Cortex of kidney (tissue), 1 donor: ENCODE measurements at places on chromosomes 2 and 18.

DNA sequence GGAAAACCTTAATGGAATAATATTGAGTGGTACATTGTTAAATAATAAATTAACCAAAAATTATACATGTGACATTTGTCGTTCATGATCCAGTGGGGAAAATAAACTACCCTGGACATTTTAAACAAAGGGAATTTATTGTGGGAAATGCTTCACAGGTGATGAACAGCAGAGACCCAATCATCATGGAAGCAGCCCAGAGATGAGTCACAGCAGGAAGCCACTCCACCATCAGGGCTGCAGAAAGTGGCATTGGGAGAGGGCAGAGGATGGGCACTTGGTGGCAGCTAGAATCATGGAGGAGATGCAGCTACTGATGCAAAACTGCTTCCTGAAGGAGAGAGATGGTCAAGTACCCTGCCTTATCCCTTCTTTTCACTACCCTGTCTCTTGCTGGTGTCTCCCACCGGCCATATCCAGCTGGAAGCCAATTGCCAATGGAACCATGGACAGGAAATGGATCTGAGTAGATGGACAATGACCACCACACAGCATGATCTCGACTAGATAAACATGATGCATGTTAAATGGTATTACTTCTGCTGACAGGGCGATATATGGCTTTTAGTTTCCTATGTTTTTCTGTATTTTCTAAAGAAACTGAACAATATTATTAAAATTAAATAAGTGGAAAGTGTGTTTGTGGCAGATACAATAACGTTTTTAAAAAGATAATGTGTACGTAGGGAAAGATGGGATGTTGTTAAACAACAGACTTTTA is 139.8 kb downstream of the RPIA start:
- DNase-seq = no peak

DNA sequence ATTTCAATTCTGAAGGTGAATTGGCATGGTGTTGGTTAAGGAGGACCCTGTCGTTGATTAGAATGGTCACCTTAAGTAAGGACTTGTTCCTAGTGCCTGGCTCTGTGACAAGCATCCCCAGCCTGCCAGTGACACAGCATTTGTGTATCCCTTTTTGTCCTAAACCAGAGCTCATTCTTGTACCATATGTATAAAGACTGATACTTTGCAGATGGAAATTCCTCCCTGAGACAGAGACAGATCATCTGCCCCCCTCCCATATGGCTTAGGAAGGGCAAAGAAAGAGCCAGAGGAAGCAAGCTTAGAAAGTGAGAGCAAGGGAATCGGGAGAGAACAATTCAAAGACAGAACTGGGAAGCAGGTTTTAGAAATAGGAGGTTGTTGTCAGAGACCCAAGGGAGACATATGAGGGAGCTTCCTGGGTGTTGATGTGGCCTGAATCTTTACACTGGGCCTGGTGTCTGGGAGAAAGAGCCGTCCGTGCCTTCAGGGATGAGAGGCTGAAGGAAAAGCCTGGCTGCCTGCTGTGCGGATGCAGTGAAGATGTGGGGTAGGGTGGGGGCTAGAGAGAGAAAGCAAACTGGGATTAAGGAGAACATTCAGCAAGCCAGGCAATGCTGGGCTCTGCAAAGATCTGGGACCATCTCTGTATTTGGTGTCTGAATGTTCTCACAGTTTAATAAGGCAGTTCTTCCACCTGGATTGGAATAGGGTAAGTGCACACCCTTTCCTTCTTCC is 13.2 kb upstream of the CHRNA1 start:
- no peak for DNase-seq

DNA sequence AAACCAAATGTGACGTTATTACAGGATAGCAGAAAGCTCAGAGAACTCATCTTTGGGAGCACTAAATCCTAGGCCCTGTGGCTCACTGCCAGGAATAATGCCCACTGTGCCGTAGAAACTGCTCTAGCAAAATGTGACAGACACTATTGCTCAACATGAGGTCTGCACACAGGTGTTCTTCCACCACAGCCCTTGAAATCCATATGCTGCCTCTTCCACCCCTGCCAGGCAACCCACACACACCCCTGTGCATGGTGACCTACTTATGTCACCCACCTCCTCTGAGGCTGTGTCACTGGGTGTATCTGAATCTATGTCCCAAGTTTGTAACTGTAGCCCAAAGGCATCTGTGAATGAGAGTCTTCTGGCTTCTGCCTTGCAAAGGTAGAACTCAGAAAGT is 66.1 kb upstream of the MBOAT2 start:
- DNase-seq = no peak

GRCh38 chr2:57806449-57806968 is 240.1 kb upstream of the VRK2 start:
- no peak for DNase-seq
